ENCODE measurements at places on chromosomes 6 and 20.

GRCh38 chr6:6581054-6581453 lies 7.5 kb upstream of the LY86 start:
- DNase-seq = no peak

DNA sequence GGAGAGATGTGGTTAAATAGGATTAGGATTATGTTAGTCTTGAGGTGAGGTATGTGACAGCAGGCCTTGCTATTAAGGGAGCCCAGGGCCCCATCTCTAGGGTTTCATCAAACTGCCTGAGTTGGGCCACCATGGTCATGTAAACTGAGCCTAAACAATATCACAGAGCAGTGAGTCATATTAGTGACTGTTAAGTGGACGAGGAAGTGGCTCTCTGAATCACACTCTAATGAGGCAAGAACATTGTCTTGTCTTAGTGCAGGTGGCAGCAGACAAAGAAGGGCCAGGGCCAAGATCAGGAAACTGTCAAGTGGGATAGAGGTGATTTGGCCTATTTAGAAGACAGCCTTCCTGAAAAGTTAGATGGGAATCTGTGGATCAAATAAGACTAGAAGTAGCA lies 23.1 kb downstream of the ENPP3 start:
- no peak for DNase-seq

DNA sequence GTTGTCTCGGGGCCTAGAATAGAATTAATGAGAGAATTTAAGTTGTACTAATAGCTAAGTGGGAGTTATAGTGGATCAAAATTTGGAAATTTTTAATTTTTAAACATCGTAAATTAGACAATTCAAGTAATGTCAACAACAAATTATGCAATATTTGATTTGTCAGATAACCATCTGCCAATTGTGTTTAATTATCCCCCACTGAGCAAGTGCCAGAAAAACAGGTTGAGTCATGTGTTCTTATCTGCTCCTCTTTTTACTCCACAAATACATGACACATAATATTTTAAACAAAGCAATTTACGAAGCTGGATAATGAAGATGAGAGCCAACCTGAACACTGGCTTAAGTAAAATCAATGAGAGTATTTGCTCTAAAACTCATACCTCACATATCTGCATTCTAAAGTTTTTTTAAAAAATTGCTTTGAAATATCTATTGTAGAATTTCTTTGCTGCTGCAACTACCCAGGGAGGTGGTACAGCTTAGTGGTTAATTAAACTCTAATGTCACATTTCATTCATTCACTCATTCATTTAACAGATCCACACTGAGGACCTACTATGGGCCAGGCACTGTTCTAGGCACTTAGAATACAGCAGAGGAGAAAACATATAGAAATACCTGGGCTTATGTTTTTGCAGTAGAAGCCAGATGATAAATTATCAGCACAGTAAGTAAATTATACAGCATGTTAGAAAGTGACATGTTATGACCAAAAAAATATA lies 57.1 kb upstream of the MAP7 start:
- no peak for DNase-seq

DNA sequence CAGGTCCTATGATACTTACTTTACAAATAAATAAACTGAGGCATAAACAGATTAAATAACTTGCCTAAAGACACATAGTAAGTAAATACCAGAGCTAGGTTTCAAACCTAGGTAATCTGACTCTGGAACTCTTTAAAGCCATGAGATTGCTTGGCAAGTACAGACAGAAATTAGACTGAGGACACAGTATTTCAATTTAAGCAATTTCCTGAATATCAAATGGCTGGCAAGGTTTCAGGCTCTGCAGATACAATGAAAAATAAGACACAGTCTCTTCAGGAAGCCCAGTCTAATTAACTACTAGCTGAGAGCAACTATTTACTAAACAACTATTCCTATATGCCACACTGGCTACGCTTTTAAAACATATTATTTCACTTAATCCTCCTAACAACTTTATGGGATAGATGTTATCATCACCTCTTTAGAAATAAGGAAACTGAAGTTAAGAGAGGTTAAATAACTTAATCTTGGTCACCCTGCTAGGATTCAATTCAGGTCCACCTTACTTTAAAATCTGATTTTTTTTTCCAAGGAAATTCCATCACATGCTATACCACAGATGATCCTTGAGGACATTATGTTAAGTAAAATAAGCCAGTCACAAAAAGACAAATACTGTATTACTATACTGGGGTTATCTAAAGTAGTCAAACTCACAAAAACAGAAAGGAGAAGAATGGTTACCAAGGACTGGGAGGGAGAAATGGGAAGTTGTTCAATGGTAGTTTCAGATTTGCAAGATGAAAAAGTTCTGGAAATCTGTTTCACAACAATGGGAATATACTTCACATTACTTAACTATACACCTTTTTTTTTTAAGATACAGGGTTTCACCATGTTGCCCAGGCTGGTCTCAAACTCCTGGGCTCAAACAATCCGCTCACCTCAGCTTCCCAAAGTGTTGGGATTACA lies 4.1 kb downstream of the TRPC4AP start:
- no peak for DNase-seq

GRCh38 chr6:52994839-52995088 lies 320 bp downstream of the GSTA4 start:
- no peak for DNase-seq

GRCh38 chr6:148790404-148790803 lies 43.6 kb downstream of the UST start:
- DNase-seq = no peak
